ENCODE measurements at places on chromosomes 2 and 18.

DNA sequence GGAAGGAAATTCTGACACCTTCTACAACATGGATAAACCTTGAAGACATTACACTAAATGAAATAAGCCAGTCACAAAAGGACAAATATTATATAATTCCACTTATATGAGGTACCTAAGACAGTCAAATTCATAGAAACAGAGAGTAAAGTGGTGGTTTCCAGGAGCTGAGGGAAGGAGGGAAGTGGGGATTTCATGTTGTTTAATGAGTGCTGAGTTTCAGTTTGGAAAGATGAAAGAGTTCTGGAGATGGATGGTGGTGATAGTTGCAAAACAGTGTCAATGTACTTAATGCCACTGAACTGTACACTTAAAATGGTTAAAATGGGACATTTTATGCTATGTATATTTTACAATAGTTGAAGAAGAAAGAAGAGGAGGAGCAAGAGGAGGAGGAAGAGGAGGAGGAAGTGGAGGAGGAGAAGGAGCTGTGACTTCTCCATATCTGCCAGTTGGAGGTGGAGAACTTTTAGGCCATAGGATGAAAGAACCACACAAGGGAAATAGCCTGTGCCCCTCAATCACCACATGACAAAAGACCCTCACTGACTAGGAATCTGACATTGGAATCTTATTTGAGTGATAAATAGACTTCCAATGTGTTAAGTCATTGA is 55.3 kb upstream of the LGALSL start:
- no peak for DNase-seq

DNA sequence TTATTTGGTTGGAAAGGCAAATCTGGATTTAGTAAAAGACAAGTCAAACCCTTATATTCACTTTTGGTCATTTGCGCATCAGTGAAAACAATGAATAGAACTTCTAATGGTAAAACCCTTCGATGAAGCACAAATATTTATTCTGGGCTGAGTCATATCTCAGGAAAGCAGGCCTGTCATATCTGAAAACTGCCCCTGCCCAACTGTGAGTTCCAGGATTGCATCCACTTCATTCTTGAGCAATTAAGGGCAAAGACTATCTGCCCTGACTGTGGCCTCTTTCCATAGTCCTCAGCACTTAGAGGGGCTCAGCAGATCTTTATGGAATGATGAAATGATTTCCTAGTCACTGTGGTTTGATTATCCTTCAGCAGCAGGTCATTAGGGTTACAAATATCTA is 795.2 kb upstream of the ID2 start:
- DNase-seq = peak; percentile 22

DNA sequence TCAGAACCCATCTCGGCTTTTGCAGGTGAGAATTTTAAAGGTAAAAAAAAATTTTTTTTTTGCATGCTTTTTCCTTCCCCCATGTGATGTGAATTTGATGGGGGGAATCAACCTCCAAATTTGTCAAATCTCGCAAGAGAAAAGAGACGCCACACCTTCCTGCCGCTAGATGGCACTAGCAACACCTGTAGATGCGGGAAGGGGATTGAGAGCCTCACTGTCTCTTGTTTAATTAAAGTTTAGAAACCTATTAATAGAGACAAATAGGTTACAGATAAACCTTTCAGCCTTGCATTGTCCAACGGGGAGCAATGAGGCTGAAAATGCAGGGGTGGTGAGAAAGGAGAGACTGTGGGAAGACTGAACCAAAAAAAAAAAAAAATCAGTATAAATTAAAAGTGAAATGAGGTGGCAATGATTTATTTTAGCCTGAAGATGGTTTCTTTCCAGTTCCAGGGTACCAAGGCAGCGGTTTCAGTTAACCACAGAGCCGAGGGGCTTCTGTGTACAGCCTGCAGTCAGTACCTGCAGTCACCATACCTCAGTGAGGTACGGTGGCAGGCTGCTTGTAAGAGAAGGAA is 84.6 kb downstream of the NRP2 start:
- peak; percentile 82 for DNase-seq

- DNase-seq = no peak
Observed at GRCh38 chr2:238009563-238009962, 42.7 kb downstream of the UBE2F start.

GRCh38 chr2:71187589-71187988 is 39.3 kb downstream of the PAIP2B start:
- DNase-seq = no peak

DNA sequence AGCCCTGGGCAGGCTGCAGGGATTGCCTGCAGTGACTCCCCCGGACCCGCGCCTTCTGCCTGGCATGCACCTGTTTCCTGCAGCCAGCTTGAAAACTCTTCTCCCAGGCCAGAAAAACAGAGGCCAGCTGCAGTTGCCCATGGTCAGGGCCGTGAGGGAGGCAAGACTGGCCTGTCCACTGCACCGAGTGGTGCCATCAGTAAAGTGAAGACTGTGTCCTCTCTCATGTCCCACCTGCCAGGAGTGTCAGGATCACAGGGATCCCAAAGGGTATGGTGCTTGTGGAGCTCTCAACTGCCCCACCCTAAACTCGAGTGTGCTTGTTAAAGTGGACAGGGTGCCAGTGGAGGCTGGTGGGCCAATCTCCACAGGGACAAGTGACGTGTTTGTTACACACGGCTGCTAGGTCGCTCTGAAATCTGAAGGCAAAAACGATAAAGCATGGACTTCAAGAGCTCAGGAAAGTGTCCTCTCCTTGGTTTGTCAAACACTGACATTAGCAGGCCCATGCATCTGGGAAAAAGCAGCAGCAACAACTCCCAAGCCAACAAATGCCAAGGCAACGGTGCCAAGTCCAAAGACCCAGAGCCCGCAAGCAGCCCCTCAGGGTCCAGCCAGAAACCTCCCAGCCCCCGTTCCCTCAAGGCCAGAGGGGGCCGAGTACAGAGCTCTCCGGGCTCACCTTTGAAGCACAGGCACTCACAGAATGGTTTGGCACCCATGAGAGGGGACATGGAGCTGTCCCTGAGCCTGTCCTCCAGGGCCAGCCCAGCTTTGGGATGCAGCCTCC is 213.2 kb downstream of the HDAC4 start:
- DNase-seq = no peak

DNA sequence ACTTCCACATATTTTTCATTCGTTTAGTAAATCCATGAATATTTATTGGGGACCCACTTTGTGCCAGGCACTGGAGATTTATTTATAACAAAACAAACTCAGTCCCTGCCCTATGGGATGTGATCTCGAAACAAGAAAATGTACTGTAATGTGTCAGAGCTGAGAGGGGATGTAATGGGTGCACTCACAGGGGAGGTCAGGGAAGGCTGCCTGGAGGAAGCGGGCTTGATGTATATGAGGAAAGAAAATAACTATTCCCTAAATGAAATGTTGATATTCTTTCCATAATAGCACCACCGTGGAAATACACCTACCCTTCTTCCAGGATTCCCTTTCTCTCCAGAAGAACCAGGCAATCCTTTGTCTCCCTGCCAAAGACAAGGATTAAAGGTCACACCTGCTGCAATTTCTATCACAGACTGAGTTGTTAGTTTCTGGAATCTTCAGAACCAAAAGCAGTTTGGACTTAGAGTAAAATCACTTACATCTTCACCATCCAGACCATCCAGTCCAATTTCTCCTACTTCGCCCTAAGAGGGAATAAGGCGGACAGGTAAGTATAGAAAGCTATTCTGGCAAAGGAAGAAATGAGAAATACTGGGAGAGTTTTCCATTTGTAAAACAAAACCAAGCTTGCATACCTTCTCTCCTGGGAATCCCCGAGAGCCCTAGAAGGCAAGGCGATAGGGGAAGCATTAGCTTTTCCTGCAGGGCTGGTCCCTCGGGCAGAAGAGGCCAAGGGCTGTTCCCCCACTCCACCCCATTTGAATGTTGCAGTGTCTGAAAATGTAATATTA is 55.0 kb downstream of the COL6A3 start:
- no peak for DNase-seq

GRCh38 chr18:12091538-12092141 is 2.0 kb upstream of the ANKRD62 start:
- DNase-seq = no peak

DNA sequence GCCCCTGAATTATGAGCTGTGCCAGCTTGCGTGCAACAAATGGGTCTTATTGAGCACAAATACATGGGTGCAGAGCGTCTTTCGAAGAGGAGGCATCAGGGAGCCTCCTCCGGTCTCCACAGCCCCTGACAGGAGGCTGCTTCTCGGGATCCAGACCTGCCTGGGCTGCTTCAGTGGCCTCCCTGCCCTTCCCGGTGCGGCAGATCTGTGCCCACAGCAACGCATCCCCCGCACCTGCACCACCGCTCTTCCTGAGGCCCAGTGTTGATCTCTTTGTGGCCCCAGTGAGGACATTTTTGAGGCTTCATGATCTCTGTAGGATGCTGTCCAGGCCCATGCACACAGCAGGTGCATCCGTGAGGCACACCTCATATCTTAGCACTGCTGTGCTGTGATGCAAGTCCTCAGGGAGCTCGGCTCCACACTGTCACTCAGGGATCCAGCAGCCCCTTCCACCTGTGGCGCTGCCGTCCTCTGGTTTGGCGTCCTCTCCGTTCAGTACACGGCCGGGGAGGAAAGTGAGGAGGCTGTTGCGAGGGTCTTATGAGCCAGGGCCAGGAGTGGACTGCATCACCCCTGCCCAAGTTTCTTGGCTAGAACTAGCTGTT is 17.4 kb downstream of the RTP5 start:
- DNase-seq = no peak

DNA sequence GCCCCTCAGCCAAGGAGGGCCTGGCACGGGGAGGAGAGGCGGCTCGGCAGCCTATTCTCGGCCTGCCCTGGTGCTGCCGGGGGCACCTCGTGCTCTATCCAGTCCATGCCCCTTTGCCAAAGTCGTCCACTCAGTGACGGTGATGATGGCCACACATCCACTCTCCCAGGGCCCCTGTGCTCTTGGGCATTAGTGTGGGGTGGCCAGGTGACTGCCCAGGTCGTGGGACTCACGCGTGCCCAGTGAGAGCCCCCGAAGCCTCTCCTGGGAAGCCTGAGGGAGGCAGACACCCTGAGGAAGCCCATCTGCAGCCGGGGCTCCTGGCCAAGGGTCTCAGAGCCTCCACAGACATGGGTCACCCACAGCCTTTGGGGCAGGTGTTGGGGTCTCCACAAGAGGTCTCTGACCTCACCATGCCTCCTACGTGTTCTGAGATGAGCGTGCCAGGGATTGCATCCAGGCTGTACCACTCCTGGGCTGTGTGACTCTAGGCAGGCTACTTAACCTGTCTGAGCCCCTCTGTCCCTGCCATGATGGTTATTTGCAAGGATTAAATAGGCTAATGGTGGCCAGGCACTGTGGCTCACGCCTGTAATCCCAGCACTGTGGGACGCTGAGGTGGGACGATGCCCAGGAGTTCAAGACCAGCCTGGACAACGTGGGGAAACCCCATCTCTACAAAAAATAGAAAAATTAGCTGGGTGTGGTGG is 12.9 kb downstream of the RAMP1 start:
- DNase-seq = peak; percentile 2

- DNase-seq = no peak
Observed at GRCh38 chr18:61432590-61432989, 99.4 kb downstream of the CDH20 start.

DNA sequence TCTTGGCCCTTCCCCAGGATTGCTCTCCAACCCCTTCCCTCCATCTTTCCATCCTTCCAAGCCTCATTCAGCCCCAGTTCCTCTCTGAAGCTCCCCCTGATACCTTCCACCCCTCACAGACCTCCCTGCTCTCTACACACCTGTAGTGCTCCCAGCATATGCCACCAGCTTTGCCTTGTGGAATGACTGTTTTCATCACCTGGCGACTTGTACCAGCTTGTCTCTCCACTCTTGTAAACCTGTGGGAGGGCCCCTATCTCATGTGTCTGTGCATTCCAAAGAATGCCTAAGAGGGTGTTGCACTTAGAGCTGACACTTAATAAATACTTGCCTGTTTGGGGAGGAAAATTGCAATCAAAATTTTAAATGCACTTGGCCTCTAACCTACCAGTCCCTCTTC is 198.7 kb downstream of the BCL11A start:
- DNase-seq = no peak

- DNase-seq = no peak
Observed at GRCh38 chr18:25701821-25702220, 349.9 kb upstream of the ZNF521 start.

GRCh38 chr18:50569930-50570329 is 10.0 kb downstream of the MAPK4 start:
- no peak for DNase-seq

DNA sequence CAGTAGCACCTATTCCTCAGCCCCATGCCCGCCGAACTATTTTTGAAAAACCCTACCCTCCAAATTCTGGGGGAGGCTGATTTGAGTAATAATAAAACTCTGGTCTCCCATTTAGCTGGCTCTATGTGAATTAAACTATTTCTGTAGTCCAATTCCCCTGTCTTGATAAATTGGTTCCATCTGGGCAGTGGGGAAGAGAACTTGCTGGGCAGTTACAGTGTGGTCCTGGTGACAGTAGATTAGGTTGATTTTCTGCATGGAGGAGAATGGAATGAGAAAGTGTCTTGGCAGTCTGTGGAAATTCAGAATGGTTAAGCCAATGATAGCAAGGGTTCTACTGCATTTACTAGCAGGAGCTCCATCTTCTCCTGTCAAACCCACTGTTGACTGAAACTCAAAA is 95.0 kb downstream of the SPP2 start:
- no peak for DNase-seq

- peak; percentile 82 for DNase-seq
Observed at GRCh38 chr18:24014062-24014985, at the start of gene TTC39C. Gene TTC39C, plus strand, starts transcription at chr18:24014754. Its CDS starts 118 bp downstream, at chr18:24014872.

DNA sequence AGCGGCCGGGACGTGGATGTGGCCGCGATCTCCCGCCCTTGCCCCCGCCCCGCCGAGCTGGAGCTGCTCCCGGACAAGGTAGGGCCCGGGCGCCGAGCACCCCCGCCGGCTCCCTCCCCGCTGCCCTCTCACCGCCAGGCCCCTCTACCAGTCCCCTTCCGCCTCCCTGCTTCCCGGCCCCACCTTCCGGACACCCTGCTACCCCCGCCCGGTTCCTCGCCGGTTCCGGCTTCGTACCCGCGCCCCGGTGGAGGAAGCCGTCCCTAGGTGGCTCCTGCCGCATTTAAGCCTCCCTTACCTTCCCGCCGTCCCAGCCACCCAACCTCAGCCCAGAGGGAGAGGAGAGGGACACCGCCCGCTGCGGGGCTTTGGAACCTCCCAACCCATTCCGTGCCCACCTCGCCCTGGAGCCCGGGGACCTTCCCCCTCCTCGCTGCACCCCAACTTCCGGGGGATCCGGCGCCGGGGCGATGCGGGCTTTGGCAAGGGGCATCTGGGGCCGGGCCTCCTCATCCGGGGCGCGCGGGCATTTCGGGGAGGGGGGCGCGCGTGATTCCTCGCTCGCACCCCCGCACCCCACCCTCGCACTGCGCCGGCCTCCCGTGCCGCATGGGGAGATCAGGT is 475 bp downstream of the B3GNT2 start:
- DNase-seq = peak; percentile 75

- DNase-seq = no peak
Observed at GRCh38 chr2:66273933-66274490, 160.9 kb upstream of the MEIS1 start.

DNA sequence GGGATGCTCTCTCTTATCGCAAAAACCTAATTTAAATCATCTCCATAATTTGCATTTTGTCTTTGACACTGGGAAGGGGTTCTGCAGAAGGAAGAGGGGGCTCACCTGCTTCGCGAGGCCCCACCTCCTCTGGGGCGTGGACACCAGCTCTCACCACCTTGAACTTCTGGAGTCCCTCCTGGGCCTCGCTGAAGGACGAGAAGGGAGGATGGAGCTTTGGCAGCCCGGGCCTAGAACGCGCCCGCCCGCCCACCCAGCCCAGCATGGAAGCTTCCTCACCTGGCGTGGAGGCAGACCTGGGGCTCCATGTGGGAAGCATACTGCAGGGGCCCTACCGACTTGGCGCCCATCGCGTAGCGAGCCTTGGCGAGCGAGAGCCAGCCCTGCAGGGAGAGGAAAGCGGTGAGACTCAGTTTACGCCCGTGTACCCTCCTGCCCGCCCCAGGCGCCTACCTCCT is 1.1 kb upstream of the IMP4 start:
- DNase-seq = peak; percentile 48

- DNase-seq = no peak
Observed at GRCh38 chr18:80041424-80041823, 7.2 kb downstream of the RBFA start.

Data from hepatocyte (in vitro differentiated cells).